Naive thymus-derived CD4-positive, alpha-beta T cell (primary cell): ENCODE measurements at places on chromosomes 6 and 20. TPM values are rescaled to one million over a fixed set of nuclear protein-coding genes. Genes with fewer than 3 reads are reported as not detected.

CST4 gene
- not detected in 2 replicates for total RNA-seq

WFDC11 gene
- total RNA-seq: not detected

OR2J3 gene
- total RNA-seq: not detected

UST gene
- total RNA-seq: 0.15 and 0.46 TPM in 2 replicates

PLEKHG1 gene
- 0.65 TPM for total RNA-seq

SALL4 gene
- not detected for total RNA-seq

ADGRF5 gene
- not detected for total RNA-seq

FGD2 gene
- total RNA-seq: 1.6 TPM

CST2 gene
- not detected for total RNA-seq

DLK2 gene
- 0.38 TPM for total RNA-seq

SIRPB1 gene
- 9.6 TPM for total RNA-seq

AARS2 gene
- total RNA-seq: 19.9 TPM

GSTA2 gene
- not detected in 2 replicates for total RNA-seq

RAD21L1 gene
- 0.58 TPM for total RNA-seq

NHSL1 gene
- 1.2 TPM for total RNA-seq

TMEM200A gene
- not detected for total RNA-seq

DNA sequence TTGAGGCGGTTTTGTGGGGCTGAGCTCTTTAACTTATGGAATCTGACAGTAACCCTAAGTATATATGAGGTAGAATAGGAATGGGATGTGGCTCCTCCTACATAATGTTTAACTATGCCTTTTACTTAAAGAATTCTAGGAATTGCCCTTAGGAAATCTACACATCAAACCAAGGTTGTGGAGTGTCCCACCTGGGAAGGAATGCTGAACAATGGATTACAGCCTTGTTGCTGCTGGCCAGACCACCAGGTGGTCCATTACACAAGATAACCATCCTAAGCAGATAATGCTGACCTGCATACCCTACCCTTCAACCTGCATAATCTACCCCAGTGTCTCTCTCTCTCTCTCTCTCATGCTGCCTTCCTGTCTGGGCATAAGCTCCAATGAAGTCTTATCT is 35.0 kb upstream of the SLC22A16 start:
- no peaks in the 10 kb centered on the region for H3K36me3 ChIP-seq
- no peak for DNase-seq
- H3K27me3 ChIP-seq: no peaks in the 10 kb centered on the region

- no peak for DNase-seq
- H3K4me1 ChIP-seq: no peaks in the 10 kb centered on the region
- H3K4me3 ChIP-seq: no peak overlapping the region
- no peak overlapping the region for H3K27ac ChIP-seq
- no peaks in the 10 kb centered on the region for H3K36me3 ChIP-seq
These were observed 30.9 kb downstream of the MKKS start for GRCh38 chr20:10402938-10403608.

GRCh38 chr20:63955281-63955826 is 862 bp downstream of the UCKL1 start:
- peak; percentile 66 for DNase-seq
- H3K4me3 ChIP-seq: peak overlapping the region; percentile 87
- H3K27me3 ChIP-seq: no peaks in the 10 kb centered on the region
- H3K36me3 ChIP-seq: peaks cover 32% of the 10 kb centered on the region
- H3K27ac ChIP-seq: peak overlapping the region; percentile 93

DNA sequence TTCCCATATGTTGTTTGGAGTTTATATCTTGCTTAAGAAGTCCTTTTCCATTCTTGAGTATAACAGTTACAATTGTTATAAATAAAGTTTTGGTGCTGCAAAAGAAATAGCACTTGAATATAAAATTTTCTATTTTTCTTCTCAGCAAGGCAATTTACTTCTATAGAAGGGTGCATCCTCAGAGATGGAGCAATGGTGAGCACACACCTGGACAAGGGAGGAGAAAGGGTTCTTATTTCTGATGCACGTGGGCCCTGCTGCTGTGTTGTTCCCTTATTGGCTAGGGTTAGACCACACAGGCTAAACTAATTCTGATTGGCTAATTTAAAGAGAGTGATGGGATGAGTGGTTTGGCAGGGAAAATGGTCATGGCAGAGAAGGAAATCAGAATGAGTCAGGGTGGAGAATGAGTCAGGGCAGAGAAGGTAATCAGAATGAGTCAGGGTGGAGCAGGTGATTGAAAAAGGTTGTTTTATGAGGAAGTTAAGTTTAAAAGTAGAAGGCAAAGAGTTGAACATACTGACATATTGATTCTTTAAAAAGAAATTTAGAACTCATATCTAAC is 38.0 kb downstream of the CST8 start:
- no peak overlapping the region for H3K27ac ChIP-seq
- no peak overlapping the region for H3K4me3 ChIP-seq
- DNase-seq: no peak
- no peaks in the 10 kb centered on the region for H3K36me3 ChIP-seq

- no peak for DNase-seq
- no peaks in the 10 kb centered on the region for H3K4me1 ChIP-seq
- H3K4me3 ChIP-seq: no peak overlapping the region
- H3K27me3 ChIP-seq: no peaks in the 10 kb centered on the region
- H3K36me3 ChIP-seq: no peaks in the 10 kb centered on the region
These were observed 62.5 kb downstream of the RAMACL start for GRCh38 chr6:166523782-166524559.

GRCh38 chr20:23112595-23112994 is 26.5 kb upstream of the CD93 start:
- H3K27ac ChIP-seq: no peak overlapping the region
- no peaks in the 10 kb centered on the region for H3K36me3 ChIP-seq
- H3K4me3 ChIP-seq: no peak overlapping the region
- DNase-seq: no peak
- no peaks in the 10 kb centered on the region for H3K27me3 ChIP-seq

DNA sequence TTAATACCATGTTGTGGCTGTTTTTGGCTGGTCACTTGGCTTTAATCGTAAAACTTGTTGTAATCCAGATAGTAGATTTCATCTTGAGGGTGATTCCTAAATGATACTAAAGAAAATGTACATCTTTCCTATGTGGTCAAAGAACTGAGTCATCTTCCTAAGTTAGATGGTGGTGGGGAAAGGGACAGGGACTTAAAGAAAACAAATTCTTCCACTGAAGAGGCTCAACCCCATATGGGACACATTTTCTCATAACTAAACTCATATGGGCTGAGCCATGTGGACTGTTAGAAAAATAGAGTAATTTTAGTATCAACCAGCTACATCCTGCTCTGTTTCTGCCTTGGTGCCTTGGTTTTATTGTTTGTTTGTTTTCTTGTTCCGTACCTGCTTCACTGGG is 155.8 kb downstream of the TSHZ2 start:
- no peak overlapping the region for H3K4me3 ChIP-seq
- no peaks in the 10 kb centered on the region for H3K27me3 ChIP-seq
- H3K36me3 ChIP-seq: no peaks in the 10 kb centered on the region
- H3K4me1 ChIP-seq: peaks cover 5% of the 10 kb centered on the region
- H3K27ac ChIP-seq: no peak overlapping the region

- no peak for DNase-seq
- no peaks in the 10 kb centered on the region for H3K27me3 ChIP-seq
- no peaks in the 10 kb centered on the region for H3K36me3 ChIP-seq
These were observed 88.3 kb downstream of the CD24 start for GRCh38 chr6:106886081-106886843.

GRCh38 chr6:112188906-112189305 is 65.5 kb downstream of the LAMA4 start:
- no peaks in the 10 kb centered on the region for H3K4me1 ChIP-seq
- no peaks in the 10 kb centered on the region for H3K36me3 ChIP-seq
- no peak for DNase-seq
- no peak overlapping the region for H3K27ac ChIP-seq
- H3K27me3 ChIP-seq: no peaks in the 10 kb centered on the region
- no peak overlapping the region for H3K4me3 ChIP-seq

DNA sequence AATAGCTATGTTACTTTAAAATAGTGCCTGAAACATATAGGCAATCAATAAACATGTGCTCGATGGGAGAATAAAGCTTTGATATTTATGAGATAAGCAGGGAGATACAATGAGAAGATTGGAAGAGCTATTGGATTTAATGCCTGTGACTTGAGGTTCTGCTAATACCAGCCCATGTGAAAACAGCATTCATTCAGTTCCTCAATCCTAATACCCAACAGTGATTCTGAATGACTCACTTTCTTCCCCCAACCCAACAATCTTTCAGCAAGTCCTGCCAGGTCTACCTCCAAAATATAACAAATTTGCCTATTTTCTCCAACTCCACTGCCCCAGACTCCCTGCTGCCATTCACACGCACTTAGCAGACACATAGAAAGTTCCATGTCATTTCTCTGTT is 26.6 kb upstream of the KLHL31 start:
- no peaks in the 10 kb centered on the region for H3K27me3 ChIP-seq
- no peak overlapping the region for H3K27ac ChIP-seq
- H3K4me3 ChIP-seq: no peak overlapping the region
- H3K36me3 ChIP-seq: no peaks in the 10 kb centered on the region

DNA sequence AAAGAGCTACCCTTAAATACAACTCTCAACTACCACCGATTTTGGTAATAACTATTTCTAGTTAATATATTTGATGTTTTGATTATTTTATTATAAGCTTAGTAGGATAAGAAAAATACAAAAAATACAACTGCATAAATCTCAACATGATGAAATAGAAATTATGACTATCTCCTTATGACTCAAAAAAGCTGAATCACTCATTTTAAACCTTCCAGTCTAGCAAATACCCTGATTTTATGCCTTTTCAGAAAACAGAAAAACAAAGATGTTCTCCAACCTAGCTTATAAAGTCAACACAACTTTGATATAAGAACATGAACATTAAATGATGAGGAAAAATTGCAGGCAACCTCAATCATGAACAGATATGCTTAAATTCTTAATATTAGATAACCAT is 40.2 kb upstream of the DSE start:
- no peaks in the 10 kb centered on the region for H3K36me3 ChIP-seq
- H3K4me1 ChIP-seq: no peaks in the 10 kb centered on the region
- DNase-seq: no peak
- no peaks in the 10 kb centered on the region for H3K27me3 ChIP-seq

DNA sequence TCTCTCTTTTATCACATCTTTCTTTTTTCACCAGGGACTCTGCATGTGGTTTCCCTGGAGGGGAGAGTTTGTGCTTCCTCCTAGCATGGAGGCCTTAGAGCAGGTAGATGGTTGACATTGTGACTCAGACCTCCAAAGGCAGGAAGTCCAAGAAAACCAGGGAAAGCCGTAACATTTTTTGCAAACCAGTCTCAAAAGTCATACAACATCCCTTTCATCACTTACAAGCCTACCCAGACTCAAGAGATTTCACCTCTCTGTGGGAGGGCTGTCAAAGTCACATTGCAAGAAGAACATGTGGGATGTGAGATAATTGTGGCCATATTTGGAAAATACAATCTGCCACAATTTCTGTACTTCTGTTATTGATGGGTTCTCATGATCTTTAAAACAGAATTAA is 46.2 kb downstream of the SNRNP48 start:
- no peaks in the 10 kb centered on the region for H3K36me3 ChIP-seq
- no peak for DNase-seq
- H3K4me1 ChIP-seq: no peaks in the 10 kb centered on the region
- no peak overlapping the region for H3K27ac ChIP-seq
- no peak overlapping the region for H3K4me3 ChIP-seq
- no peaks in the 10 kb centered on the region for H3K27me3 ChIP-seq

- H3K27ac ChIP-seq: no peak overlapping the region
- H3K4me3 ChIP-seq: no peak overlapping the region
- no peaks in the 10 kb centered on the region for H3K27me3 ChIP-seq
- DNase-seq: no peak
These were observed 279.1 kb upstream of the THEMIS start for GRCh38 chr6:128179876-128180438.

DNA sequence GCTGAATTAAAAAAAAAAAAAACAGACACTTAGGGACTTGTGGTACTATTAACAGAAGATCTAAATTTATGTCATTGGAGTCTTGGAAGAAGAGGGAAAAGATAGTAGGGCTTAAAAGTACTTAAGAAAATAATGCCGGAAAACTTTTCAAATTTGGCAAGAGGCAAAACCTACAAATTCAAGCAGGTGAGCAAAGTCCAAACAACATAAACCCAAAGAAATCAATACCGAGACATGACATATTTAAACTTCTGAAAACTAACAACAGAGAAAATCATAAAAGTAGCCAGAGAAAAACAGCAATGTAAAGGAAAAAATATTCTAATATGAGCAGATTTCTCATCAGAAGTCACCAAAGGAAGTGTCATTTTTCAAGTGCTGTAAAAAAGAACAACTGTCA is 44.4 kb downstream of the EPM2A start:
- no peaks in the 10 kb centered on the region for H3K27me3 ChIP-seq
- H3K4me1 ChIP-seq: no peaks in the 10 kb centered on the region
- no peak for DNase-seq
- no peak overlapping the region for H3K27ac ChIP-seq
- no peaks in the 10 kb centered on the region for H3K36me3 ChIP-seq
- H3K4me3 ChIP-seq: no peak overlapping the region

DNA sequence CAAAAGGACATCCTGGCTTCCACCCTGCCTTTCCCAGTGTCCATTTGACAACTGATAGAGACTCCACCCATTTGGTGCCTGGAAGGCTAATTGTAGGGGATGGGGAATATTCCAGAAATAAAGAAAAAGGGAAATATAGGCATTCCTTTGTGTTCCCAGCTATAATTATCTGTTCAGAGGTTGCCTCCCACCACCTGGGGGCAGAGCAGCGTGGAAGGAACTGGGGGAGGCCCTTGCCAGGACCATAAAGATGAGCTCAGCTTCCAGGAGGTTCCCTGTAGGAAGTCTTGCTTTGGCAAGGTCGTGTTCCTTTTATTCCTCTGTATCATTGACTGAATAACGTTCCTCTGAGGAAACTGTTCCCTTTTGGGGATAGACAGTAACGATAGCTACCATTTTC is 214.7 kb downstream of the TFAP2C start:
- H3K4me1 ChIP-seq: no peaks in the 10 kb centered on the region
- no peaks in the 10 kb centered on the region for H3K27me3 ChIP-seq

DNA sequence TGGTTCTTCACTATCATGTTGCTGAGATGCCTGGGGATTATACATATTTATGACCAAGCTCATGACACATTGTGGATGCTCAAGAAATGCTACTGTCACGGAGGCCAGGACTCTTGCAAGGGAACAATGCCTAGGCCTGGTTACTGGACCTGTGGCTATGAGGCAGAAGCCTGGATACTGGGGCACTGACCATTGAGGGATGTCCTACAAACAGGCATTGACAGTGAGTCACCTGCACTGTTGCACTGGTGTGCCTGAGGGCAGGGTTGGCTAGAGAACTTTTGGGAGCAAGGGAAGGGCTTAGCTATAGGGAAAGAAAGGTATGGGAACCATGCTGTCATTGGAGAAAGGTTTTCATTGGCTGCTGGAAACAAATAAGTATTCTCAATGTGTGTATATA is 313.1 kb upstream of the SUPT3H start:
- no peaks in the 10 kb centered on the region for H3K27me3 ChIP-seq
- no peak overlapping the region for H3K4me3 ChIP-seq
- no peak overlapping the region for H3K27ac ChIP-seq
- no peaks in the 10 kb centered on the region for H3K36me3 ChIP-seq
- no peaks in the 10 kb centered on the region for H3K4me1 ChIP-seq

GRCh38 chr20:19583532-19584175 is 174.4 kb upstream of the RIN2 start:
- no peak overlapping the region for H3K4me3 ChIP-seq
- H3K27me3 ChIP-seq: no peaks in the 10 kb centered on the region
- H3K27ac ChIP-seq: no peak overlapping the region
- peak; percentile 13 for DNase-seq
- H3K4me1 ChIP-seq: no peaks in the 10 kb centered on the region
- no peaks in the 10 kb centered on the region for H3K36me3 ChIP-seq
